Activated CD4-positive, alpha-beta T cell treated with anti-CD3 and anti-CD28 coated beads for 24 hours (primary cell): ENCODE measurements at places on chromosomes 1 and 21.

DNA sequence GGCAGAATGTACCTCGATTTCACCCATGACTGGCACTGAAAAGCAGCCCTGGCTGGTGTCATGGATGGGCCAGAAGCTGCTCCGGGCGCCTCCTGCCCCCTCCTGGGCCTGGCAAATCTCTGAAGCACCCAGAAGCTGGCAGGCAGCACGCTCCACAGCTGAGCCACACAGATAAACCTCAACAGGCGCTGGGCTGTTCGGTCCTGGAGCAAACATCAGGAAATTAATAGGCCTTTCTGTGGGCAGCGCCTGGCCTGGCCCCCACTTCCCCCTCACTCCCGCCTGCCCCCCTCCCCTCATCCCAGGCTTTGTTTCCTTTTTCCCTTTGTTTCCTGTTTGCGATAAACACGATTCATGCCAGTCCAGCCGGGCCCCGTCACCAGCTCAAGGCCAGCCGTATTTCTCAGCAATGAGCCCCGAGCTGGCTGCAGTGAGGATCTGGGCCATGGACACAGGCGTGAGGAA, 20.1 kb upstream of the DISP3 start:
- no peak for DNase-seq

GRCh38 chr1:10530756-10531495, 56.2 kb downstream of the PEX14 start:
- no peak for DNase-seq

GRCh38 chr1:186188004-186188539, 187.0 kb downstream of the TPR start:
- no peak for DNase-seq

DNA sequence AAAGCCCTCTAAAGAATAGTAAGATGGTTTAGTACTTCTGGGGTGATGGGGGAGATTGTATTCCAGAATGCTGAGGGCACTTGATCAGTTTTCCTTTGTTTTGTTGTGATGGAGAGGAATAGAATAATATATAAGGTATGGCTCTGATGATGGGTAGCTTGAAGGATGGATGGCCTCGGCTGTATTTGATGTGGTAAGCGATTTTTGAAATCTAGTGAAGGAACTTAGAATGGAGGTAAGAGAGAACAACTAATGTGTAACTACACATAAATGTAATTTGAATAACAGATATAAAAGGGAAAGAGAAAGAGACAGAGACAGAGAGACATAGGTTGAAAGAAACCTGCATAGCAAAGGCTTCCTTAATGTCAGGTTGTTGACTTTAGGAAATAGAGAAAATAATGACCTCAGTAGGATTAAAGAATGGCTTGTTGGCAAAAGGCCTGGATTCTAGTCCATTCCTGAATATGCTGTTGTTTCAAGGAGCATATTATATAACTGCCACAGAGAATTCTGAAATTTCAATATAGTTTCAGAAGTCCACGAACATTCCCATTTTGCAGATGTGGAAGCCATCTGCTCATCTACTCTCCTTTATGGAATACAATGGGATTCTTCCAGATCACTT, 58.7 kb downstream of the NIBAN1 start:
- no peak for DNase-seq

DNA sequence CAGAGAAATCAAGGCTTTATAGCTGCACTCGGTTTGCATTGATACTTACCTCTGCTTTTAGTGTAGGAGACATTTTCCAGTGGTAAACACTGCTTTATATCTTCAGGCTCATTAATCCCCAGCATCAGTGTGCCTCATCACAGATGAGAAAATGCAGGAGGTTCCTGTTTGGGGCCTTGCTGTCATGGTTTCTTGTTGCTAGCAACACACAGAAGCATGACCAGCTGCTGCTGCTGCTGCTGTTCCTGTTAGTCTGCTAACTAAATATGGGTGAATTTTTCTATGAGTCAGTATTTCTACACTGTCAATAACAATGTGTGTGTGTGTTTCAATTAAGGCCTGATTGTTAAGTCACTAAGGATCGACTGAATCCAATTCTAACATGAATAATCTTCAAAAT, 85.8 kb upstream of the RGS1 start:
- no peak for DNase-seq

DNA sequence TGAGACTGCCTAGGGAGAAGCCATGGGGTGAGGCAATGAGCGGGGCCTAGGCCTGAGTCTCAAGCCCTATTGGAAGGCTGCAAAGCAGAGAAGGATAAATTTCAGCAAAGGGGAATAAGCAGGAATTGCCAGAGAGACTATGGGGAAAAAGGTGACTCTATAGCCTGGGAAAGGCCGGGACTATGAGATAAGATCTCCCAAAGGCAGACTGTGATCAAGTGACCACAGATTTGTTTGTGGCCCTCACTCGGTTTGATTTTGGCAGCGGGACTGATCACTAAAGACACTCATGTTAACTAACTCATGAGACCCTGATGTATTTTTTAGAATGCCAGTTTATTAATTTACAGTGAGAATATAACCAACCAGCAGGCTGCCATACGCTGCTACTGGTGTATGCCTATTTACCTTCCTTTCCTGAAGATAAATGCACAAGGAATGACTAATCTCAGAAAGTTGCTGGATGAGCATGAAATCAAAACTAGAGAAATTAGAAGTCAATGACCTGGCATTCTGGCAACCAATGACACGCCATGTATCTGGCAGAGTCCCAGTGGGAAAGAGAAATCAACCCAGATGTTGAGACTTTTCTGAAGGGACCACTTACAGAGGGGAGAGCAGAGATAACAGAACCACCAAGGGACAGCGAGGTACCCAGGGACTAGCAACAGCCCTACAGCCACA, 4.3 kb downstream of the HSF2BP start:
- DNase-seq: no peak

DNA sequence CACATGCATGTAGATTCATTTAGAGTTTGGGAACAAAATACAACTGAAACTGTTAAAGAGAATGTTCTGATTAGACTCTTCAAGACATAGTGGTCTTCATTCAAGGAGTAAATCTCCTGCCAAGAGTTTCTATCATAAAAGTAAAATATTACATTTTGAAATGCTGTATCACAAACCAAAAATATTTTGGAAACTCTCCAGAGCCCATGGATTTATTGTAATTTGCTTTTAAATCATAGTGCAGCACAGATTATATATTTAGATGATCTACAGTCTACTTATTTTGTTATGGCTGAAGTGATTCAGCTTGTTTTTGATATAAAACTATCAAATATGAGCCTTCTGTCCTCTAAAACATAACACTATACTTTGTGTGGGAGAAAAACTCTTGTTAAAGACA, 105.3 kb downstream of the DISP1 start:
- no peak for DNase-seq

GRCh38 chr1:113812661-113813135, 422 bp upstream of the RSBN1 start:
- no peak for DNase-seq

GRCh38 chr1:79792219-79792930, 785.8 kb upstream of the ADGRL4 start:
- DNase-seq: no peak

GRCh38 chr1:229410692-229411433, 23.0 kb downstream of the ACTA1 start:
- no peak for DNase-seq

DNA sequence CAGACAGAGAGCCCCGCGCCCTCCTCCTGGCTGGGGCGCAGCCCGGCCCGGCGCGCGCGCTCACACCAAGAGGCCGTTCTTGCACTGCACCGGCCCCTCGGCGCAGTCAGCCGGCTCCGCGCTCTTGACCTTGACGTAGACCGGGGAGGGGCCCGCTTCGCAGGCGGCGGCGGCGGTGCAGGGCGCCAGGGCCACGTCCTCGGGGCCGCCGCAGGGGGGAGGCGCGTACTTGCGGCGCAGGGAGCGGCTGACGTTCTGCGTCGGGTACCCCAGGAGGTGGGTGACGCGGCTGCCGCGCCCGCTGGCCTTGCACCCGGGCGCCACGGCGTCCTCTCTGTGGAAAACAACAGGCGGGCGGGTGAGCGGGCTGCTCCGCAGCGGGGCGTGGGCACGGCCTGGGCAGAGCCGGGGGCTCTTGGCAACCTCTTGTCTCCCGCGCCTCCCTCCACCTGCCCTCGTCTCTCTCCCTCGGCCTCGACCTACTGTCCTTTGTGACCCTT, 7.7 kb downstream of the VSIG8 start:
- DNase-seq: peak; percentile 57

GRCh38 chr1:228979774-228980173, 244.5 kb downstream of the RHOU start:
- no peak for DNase-seq

GRCh38 chr1:167483790-167484189, 34.5 kb downstream of the CD247 start:
- no peak for DNase-seq

DNA sequence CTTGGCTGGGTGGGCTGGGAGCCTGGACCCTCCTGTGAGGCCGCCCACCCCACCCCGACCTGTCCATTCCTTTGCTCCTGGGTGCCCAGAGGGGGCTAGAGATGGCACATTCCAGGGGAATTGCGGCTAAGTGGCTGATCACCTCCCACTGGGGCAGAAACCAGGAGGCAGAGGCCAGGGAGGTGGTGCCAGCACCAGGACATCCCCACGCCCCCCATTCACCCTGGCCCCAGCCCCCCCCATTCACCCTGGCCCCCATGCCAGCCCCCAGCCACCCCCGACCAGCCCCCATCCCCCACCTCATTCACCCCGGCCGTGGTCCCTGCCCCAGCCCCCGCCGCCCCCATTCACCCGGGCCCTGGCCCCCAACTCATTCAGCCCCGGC, 6.2 kb downstream of the C1QTNF12 start:
- DNase-seq: no peak

DNA sequence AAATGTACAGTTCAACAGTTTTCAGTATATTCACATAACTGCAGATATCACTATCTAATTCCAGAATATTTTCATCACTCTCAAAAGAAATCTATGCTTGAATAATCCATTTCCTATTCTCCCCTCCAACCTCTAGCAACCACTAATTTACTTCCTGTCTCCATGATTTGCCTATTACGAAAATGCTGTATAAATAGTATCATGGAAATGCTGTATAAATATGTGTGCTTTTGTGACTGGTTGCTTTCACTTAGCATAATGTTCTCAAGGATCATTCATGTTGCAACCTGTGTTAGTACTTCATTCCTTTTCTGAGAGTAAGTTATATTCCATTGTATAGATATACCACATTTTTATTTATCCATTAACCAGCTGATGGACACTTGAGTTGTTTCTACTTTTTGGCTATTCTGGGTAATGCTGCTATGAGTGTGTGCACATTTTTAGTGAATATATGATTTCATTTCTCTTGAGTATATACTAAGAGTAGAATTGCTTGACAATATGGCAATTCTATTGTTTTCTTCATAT, 115.6 kb downstream of the TNFSF18 start:
- DNase-seq: no peak

DNA sequence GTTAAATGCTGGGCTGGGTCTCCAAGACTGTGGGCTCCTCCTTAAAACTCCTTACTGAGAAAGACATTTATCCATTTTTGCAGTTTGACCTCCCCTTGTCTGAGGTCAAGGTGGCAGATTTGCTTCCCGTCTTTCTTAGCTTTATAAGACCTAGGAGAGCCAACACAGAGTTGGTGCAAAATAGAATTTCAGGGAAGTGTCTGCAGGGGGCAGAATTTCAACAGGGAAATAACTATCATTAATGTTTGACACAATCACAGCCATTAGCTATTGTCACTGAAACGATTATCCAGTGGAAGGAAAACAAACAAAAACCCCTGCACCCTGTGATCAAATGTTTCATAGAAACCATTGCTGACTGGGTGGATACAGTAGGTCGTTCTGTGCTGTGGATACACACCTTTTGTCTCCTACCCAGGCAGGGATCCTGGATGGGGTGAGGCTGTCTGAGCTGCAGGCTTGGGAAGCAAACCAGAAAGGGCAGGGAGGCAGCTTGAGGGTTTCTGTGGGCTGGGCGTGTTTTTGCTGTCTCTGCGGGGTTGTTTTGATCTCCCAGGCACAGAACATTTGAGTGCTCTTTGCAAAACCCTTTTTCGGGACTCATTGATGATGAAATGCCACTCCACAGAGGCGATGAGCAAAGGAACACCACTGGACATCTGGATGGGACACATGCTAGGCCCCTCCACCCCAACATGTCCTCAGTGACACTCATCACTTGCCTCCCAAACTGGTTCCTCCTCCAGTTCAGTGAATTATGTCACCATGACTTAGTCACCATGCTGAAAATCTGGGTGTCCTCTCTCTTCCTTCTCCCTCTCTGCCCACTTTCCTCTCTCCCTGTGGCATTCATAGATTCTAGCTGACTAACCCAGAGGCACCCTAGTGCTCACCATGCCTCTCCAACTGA, 94.2 kb upstream of the SERBP1 start:
- no peak for DNase-seq

GRCh38 chr1:204663644-204664383, 21.7 kb downstream of the LRRN2 start:
- DNase-seq: no peak

DNA sequence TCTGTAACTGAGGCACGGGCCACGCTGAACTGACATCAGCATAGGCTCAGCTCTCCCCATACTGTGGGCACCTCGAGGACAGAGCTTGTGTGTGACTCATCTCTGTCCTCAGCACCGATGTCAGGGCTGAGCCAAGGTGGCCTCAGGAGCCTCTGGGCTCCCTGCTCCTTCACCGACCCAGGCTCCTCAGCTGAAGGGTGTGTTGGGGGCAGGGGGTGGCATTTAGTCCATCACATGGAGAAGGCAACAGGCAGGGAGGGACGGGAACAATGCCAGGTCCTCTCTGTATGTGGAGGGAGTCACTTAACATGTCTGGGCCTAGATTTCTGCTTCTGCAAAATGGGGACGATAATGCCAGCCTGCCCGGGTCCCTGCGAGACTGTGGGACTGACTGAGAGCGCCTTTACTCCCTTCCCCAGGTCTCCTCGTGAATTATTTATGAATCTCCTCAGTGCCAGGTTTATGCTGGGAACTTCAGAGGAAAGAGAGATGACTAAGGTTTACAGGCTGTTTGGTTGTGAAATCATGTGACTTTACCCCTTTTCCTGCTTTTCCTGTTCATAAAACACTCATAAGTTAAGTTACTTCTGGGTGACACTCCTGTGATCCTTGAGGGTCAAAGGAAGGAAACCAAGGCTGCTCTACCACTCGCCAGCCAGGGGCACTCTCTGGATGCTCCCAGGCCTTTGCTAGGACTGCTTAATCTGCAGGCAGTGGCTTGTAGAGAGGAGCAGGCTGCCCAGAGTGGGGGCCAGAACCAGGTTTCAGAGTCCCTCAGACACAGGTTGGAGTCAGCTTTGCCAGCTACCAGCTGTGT, 16.2 kb downstream of the TTC39A start:
- no peak for DNase-seq

GRCh38 chr1:61426885-61427284, 298.1 kb downstream of the TM2D1 start:
- no peak for DNase-seq
